ENCODE measurements at places on chromosomes 4 and X.

DNA sequence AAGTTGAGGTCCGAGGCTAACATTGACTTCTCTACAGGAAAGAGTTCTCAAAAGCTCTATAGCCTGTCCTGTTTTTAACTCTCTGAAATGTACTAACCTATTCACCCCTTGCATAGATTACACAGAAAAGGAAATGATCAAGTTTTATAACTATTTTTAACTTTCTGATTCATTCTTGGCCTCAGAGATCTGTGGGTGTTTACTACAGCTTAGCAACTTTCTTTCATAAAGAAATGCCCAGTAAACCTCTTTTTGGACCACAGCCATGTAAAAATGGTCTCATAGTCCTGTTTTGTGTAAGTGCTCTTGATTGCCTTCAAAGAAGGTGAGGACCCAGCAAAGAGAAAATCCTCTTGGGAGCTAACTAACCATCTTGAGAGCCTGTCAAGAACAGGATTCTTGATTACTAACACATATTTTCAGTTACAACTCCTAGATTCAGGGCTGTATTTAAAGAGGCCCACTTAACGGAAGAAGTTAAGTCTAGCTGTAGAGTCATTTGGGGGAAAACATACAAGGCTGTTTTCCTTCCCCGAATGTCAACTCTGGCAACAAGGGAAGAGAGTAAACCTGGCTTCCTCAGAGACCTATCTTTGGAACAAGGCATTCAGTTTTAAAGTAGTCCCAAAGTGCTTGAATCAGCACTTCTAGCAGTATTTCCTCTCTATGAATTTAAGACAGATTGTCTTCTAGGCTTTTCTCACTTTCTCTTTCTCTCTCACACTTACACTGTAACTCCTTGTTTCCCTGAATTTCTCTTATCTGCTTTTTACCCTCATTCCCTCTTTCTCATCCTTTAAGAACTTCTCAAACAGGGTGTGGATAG, 78.2 kb downstream of the IL21 start:
- no peak for DNase-seq

GRCh38 chr4:15794905-15795304, 16.8 kb downstream of the CD38 start:
- DNase-seq, result no peak

DNA sequence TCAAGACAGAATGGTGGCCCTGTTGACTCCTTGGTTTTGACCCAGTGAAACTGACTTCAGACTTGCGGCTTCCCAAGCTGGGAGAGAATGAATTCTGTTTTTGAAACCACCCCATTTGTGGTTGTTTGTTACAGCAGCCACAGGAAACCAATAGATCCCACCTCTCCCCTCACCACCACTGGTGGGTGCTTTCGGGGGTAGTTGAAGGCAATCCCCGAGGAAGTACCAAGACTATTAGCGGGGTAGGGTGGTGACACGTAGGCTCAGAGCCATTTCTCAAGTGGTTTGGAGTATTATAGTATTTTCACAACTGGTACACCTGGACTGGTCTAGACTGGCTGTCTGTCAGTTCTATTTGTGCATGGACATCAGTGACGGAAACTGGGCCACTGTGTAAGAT, 189.1 kb upstream of the RBPJ start:
- no peak for DNase-seq

- DNase-seq, result no peak
Observed at GRCh38 chr4:81197864-81198524, 17.0 kb downstream of the PRKG2 start.

- DNase-seq, result no peak
Observed at GRCh38 chr4:175637762-175638161, 174.3 kb downstream of the GPM6A start.

DNA sequence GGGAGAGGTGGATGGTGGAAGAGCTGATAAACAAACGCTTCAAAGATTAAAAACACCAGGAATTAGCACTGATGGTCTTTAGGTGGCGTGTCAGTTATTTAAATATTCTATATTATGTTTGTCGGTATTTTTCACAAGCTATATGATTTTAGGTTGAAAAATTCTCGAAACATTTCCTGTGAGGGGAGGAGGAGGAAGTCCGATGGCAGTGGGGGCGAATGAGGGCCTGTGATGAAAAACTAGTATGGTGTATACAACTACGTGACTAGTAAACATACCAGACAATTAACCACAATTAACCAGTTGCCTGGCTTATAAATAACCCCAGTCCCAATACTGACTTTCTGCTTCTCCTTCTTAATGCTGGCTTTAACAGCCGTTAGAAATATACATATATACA, 595 bp upstream of the NAP1L2 start:
- no peak for DNase-seq

DNA sequence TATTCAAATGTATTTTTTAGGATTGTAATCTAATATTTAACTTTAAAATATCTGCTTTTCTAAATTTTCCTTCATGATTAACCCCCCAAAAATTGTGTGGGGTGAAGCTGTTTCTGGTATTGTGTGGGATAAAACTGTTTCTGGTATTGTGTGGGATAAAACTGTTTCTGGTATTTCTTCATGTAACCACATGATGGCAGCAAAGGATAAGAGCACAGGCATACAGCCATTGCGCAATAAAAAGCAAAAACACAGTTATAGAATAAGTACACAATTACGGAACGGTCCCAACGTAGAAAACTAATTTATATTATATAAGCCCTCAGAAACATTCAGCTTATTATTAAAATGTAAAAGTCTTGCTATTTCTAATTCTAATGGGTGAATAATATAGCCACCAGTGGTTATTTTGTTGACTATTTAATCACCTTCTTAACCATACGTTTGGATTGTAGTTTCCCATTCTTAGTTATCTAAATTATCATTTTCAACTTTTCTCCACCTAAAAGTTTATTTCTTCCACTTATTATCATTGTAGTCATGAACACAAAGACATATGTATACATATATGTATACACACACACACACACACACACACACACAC, 333.9 kb upstream of the FSTL5 start:
- no peak for DNase-seq

GRCh38 chr4:149518471-149518870, 297.2 kb downstream of the IQCM start:
- DNase-seq, result no peak

DNA sequence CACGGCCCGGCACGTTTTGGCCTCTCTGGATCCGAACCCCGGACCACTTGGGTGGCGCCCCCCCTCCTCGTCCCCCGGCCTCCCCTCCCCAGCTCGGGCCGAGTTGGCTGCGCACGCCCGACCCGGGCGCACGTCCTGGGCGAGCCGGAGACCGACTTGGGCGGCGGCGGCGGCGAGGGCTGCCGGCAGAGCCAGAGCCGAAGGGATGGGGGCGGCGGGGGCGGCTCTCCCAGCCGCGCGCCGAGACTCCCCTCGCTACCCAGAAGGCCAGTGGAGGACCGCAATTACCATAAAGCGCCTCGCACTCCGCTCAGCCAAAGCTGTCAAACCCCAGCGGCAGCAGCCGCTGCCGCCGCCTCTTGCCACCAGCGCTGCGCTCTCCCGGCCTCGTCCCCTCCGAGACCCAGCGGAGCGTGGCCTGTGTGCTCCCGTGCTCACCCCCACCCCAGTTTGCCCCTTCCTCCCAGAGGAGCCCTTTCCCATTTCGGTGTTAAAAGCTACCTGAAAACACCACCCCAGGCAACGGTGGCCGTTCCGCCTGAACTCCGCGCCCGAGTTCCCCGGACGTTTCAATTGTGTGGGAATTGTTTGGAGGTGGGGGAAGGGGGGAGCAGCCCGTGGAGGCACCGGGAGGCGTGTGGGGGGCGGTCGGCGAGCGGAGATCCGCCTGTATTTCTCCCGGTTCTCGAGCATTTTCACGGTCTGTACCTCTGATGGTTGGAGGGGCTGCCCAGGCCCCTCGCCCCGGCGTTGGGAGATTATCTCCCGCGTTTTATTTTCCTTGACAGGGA, 701 bp upstream of the BCOR start:
- DNase-seq, result no peak

DNA sequence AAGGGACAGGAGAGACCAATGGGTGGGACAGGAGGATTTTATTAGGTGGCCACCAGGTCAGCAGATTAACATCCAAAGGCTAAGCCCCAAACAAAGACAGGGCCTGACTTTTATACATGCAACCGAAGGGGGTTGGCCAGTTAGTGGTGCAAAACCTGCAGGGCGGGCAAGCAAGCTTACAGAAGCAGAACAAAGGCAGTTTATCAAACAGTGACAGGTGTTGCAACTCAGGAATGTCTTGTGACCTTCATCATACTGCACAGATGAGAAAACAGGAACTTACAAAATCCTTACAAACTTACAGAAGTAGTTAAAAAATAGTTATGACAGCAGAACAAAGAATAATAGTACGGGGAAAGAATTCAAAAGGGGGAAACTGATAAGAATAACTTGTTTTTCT, 708.1 kb downstream of the GLUD2 start:
- no peak for DNase-seq

DNA sequence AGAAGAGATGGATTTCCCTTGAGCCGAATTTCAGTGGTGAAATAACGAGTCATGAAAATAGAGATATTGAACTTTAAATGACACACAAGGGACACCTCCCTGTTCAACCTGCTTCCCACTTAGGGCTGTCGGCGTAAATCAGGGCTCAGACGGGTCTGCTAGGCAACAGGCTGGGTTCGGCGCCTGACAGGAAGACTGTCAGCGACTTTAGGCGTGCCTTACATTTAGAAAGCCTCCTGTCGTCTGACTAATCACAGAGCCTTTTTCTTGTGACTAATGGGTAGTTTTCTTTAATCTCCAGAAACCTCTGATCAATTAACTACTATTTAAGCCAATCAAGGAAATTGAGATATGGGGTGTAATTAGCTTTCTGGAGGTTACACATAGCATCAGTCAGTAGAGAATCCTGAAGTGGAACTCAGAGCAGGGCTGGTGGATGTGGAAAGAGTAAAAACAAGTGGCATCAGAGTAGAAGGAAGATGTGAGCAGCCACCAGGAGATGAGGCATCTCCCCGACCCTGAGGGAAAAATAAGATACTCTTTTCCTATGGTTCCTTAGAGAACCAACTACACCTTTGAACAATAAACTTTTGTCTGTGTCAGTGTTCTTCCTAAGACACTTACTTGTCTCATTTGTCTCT, 86.2 kb upstream of the HS3ST1 start:
- DNase-seq, result no peak

GRCh38 chr4:47374477-47374876, 89.0 kb downstream of the COMMD8 start:
- DNase-seq, result no peak

GRCh38 chr4:7585768-7586167, 151.0 kb upstream of the PSAPL1 start:
- DNase-seq, result no peak

DNA sequence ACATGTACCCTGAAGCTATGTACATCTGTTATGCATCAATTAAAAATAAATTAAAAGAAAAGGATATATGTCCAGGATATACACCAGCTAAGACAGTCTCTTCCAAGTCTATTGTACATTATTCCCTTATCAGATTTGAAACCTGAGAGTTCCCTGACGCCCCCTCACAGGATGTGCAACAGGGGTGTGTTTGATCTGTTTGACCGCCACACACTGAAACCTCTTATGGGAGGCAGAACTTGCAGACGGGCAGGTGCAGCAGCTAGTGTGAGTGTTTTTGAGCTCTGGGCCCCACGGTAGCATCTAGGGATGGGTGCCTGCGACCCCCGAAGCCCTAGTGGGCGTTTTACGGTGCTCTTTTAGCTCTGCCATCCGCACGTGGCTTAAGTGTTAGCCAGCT, 4.7 kb downstream of the XG start:
- no peak for DNase-seq

GRCh38 chr4:98945297-98945850, 16.4 kb upstream of the EIF4E start:
- no peak for DNase-seq

DNA sequence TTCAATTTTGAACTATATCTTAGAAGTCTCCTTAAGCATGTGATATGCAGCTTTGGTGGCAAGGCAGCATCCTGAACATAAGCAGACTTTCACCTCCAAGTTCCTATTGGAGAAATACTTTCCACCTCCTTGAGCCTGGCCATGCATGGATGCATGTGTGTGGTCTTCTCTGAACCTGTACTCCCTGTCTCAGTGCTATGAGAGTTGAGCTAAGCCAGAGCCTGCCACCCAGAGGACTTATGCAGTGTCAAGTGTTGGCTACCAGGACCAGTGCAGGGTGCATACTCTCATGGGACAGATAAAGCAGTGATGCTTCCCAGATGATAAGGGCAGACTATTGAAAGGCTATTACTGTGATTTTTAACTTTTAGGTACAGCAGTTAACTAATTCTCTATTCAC, 105.6 kb downstream of the TSPAN7 start:
- DNase-seq, result no peak

GRCh38 chr4:188372829-188373228, 233.6 kb downstream of the TRIML1 start:
- DNase-seq, result no peak

- no peak for DNase-seq
Observed at GRCh38 chr4:61521451-61521850, 321.3 kb downstream of the ADGRL3 start.

DNA sequence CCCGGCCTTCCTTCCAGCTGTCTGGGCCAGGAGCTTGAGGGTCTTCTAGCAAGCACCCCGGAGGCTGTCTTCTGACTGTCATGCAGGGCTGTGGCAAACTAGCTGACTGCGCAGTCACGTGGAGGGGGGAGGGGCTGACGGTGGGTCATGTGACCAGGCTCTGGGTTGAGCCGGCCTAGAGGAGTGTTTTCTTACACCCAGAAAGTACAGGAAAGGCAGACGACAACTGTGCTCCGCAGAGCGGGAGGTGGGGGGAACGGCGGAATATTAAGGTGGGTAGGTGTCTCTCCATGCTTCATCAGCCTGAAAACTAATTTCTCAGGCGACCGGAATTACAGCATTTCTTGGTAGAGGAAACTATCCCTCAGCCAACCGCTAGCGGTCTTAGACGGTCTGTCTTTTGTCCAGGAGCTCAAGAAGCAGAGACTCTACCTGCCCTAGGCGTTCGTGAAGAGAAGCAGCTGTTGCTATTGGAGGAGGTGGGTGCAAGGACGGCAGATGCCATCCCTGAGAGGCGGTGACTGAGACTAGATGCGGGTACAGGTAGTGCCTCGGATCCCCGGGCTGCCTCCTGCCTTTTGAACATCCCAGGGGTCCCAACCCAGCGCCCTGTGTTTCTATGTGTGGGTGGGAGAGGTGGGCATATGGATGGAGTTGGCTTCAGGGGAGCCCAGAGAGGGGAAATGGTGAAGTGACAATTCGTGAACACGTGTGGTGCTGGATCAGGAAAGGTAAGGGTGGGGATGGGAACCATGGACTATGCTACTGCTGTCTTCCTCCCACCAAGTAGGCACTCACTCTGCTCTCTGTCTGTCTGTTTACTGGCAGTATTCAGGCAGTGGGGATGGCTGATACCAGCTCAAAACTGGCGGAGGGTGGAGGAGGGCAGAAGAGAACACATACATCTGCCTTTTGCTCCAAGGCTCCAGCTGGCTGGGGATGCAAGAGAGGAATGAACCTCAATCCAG, 8.8 kb downstream of the GPRASP1 start:
- peak; percentile 66 for DNase-seq

DNA sequence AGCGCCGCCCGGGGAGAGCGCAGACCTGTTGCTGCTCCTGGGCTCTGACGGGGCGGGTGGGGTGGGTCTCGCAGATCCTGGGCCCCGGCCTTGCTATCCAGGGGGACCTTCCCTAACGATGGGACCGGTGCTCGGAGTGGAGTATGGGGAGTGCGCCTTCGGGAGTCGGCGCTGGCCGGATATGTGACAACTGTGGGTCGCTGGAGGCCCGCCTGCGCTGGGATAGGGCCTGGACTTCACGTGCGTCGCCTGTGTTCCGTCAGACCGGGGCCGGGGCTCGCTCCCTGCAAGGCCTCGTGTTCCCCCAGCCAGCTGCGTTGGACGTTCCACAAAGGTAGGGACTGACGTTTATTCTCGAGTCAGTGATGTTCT, 1.3 kb downstream of the TBL1X start:
- DNase-seq, result no peak

- no peak for DNase-seq
Observed at GRCh38 chr4:158538911-158539310, 17.2 kb downstream of the RXFP1 start.

Measured in activated CD4-positive, CD25-positive, alpha-beta regulatory T cell treated with anti-CD3 and anti-CD28 coated beads, Interleukin-2, amount 50 U/mL, for 16 hours (primary cell).